Esophagus muscularis mucosa (tissue), 4 donors: ENCODE measurements at places on chromosomes 12 and 14. TPM values are rescaled to one million over a fixed set of nuclear protein-coding genes. Genes with fewer than 3 reads are reported as not detected.

ACVR1B gene
- 9.1 TPM for total RNA-seq

AMDHD1 gene
- total RNA-seq: 0.66 TPM

BICDL1 gene
- total RNA-seq: 0.83 TPM

OVCH1 gene
- total RNA-seq: 0.17 TPM

SLC6A12 gene
- total RNA-seq: 0.78 TPM

SLC15A5 gene
- total RNA-seq: not detected

KCNH3 gene
- total RNA-seq: 0.66 TPM

NABP2 gene
- 27.7 TPM for total RNA-seq

RPL10L gene
- total RNA-seq: not detected

ACSS3 gene
- total RNA-seq: 5.8 TPM

SMIM41 gene
- 2.9 TPM for total RNA-seq

NYNRIN gene
- 8.0 TPM for total RNA-seq

PTPN21 gene
- 34.9 TPM for total RNA-seq

CIROP gene
- not detected for total RNA-seq

MANSC1 gene
- total RNA-seq: 22.7 TPM

OTX2 gene
- not detected for total RNA-seq

PZP gene
- total RNA-seq: not detected

SLC48A1 gene
- total RNA-seq: 36.8 TPM

KCNK13 gene
- total RNA-seq: 0.19 TPM

UNC79 gene
- 0.17 TPM for total RNA-seq

IL26 gene
- total RNA-seq: not detected

HOXC9 gene
- not detected for total RNA-seq

ACAD10 gene
- 21.6 TPM for total RNA-seq

ANP32D gene
- not detected for total RNA-seq

DIO2 gene
- total RNA-seq: 28.2 TPM

GDF3 gene
- total RNA-seq: not detected

IL23A gene
- not detected for total RNA-seq

DAO gene
- not detected for total RNA-seq

MYF5 gene
- total RNA-seq: not detected

TC2N gene
- 17.8 TPM for total RNA-seq

ACOT6 gene
- total RNA-seq: not detected

CLEC4C gene
- not detected for total RNA-seq

NRIP2 gene
- 9.7 TPM for total RNA-seq
